MCF 10A (cell line): ENCODE measurements at places on chromosomes 13 and 19. TPM values are rescaled to one million over a fixed set of nuclear protein-coding genes. Genes with fewer than 3 reads are reported as not detected.
A peak's percentile ranks its signal among the peaks of the same experiment; 100 is the strongest.

DNA sequence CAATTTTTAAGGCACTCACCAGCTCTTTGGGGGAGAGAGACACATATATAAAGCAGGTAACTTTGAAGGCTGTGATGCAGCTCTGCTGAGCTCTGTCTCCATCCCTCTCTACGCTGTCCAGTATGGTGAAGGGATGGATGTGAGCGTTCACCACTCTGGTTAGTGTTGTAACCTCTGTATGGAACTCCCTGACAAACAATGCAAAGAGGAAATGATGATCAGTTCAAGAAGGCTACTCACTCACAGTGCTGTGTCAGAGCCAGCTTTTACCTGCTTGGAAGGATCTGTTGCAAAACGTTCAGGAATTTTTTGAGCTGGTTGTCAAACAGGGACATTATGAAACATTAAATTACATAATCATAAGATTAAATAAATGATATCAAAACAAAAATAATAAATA, 90.8 kb upstream of the SLC10A2 start:
- DNase-seq, result peak; percentile 88
- no peak overlapping the region for H3K4me3 ChIP-seq
- H3K4me1 ChIP-seq, result peaks cover 11% of the 10 kb centered on the region

- no peaks in the 10 kb centered on the region for H3K27me3 ChIP-seq
- H3K4me1 ChIP-seq, result no peaks in the 10 kb centered on the region
Observed at GRCh38 chr19:21322528-21322927, 6.7 kb downstream of the ZNF708 start.

DNA sequence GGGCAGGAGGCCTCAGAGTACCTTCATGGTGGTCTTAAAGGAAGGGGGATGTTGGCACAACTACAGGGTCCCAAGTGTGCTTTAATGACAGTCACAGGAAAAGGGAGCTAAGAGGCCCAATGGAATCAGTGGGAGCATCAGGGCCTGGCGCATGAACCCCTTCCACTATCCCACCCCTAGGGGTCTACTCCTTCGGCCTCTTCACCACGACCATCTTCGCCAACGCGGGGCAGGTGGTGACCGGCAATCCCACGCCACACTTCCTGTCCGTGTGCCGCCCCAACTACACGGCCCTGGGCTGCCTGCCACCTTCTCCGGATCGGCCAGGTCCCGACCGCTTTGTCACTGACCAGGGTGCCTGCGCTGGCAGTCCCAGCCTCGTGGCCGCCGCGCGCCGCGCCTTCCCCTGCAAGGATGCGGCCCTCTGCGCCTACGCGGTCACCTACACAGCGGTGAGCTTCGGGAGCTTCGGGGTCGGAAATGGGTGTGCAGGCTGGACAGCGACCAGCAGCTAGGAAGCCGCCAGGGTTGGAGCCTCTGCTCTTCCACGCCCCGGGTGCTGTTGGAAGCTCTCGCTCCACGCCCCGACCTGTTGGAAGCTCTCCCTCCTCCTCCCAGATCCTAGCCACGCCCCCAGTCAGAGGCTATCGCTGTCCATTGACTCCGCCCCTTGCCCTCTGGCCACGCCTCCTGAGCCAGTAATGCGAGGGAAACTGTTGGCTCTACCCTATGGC, 6.0 kb downstream of the PLPPR2 start:
- no peaks in the 10 kb centered on the region for H3K27me3 ChIP-seq
- no peak for DNase-seq
- H3K4me1 ChIP-seq, result peaks cover 16% of the 10 kb centered on the region
- H3K27ac ChIP-seq, result no peak overlapping the region

GRCh38 chr19:57058871-57059270, 60.9 kb upstream of the USP29 start:
- H3K4me3 ChIP-seq, result no peak overlapping the region
- DNase-seq, result no peak
- no peaks in the 10 kb centered on the region for H3K4me1 ChIP-seq
- no peaks in the 10 kb centered on the region for H3K27me3 ChIP-seq
- H3K36me3 ChIP-seq, result no peaks in the 10 kb centered on the region

Gene ZNF558
- total RNA-seq, result 34.1 and 36.5 TPM in 2 replicates

Gene ICAM1
- total RNA-seq, result 3.3 and 4.6 TPM in 2 replicates

Gene ZNF726
- total RNA-seq, result 0.79 and 1.0 TPM in 2 replicates

GRCh38 chr13:96821971-96822370, 172.3 kb downstream of the OXGR1 start:
- H3K27ac ChIP-seq, result no peak overlapping the region
- H3K27me3 ChIP-seq, result no peaks in the 10 kb centered on the region
- H3K4me1 ChIP-seq, result peaks cover 6% of the 10 kb centered on the region
- H3K36me3 ChIP-seq, result no peaks in the 10 kb centered on the region

GRCh38 chr19:5193192-5193591, 147.4 kb downstream of the PTPRS start:
- H3K36me3 ChIP-seq, result no peaks in the 10 kb centered on the region
- no peak overlapping the region for H3K27ac ChIP-seq
- no peak for DNase-seq
- no peak overlapping the region for H3K4me3 ChIP-seq
- no peaks in the 10 kb centered on the region for H3K27me3 ChIP-seq

DNA sequence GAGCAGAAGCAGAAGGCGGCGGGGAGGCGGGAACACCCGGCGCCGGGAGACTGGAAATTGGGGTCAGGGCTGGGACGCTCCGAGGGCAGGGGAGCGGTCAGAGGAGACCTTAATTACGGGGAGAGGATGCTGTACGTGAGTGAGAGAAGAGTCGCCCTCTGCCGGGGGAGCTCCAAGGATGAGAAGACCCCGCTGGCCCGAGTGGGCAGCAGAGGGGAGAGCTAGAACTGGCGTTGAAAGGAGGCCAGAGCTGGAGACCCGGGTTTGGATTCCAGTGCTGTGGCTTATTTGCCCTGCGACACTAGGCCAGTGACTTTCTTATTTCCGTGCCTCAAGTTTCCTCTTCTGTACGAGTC, 536 bp downstream of the FAM32A start:
- no peaks in the 10 kb centered on the region for H3K27me3 ChIP-seq
- H3K27ac ChIP-seq, result peak overlapping the region; percentile 100
- H3K36me3 ChIP-seq, result peaks cover 35% of the 10 kb centered on the region
- peak overlapping the region; percentile 100 for H3K4me3 ChIP-seq

Gene PNMA8A
- 6.0 and 7.6 TPM in 2 replicates for total RNA-seq

Gene ANKRD27
- total RNA-seq, result 28.4 and 30.1 TPM in 2 replicates

GRCh38 chr13:75333103-75333502, 148.9 kb downstream of the TBC1D4 start:
- no peaks in the 10 kb centered on the region for H3K27me3 ChIP-seq
- H3K4me1 ChIP-seq, result peaks cover 14% of the 10 kb centered on the region
- no peak for DNase-seq
- no peak overlapping the region for H3K27ac ChIP-seq
- H3K4me3 ChIP-seq, result no peak overlapping the region

Gene PRR22
- total RNA-seq, result 6.4 and 9.4 TPM in 2 replicates

GRCh38 chr13:95195146-95195545, 106.1 kb downstream of the ABCC4 start:
- no peaks in the 10 kb centered on the region for H3K27me3 ChIP-seq
- no peaks in the 10 kb centered on the region for H3K4me1 ChIP-seq
- peaks cover 6% of the 10 kb centered on the region for H3K36me3 ChIP-seq

Gene RUBCNL
- total RNA-seq, result 0.37 and 1.2 TPM in 2 replicates

DNA sequence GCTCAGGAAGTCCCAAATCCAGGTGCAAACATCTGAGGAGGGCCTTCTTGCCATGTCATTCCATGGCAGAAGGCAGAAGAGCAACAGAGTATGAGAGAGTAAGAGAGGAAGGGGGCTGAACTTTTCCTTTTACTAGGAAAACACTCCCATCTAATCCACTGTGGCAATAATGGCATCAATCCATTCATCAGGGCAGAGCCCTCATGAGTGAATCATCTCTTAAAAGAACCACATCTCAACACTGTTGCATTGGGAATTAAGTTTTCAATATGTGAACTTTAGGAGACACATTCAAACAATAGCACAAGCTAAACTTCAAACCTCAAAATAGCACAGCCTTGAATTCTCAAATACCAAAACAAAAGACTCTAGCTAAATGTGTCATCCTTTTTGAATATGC, 264.5 kb downstream of the KCTD12 start:
- H3K27me3 ChIP-seq, result no peaks in the 10 kb centered on the region
- peaks cover 18% of the 10 kb centered on the region for H3K4me1 ChIP-seq
- no peaks in the 10 kb centered on the region for H3K36me3 ChIP-seq

- no peaks in the 10 kb centered on the region for H3K36me3 ChIP-seq
- DNase-seq, result peak; percentile 80
- H3K4me3 ChIP-seq, result peak within 1 kb of the TSS; percentile 65
- no peaks in the 10 kb centered on the region for H3K27me3 ChIP-seq
Observed at GRCh38 chr13:36432106-36432544, at the start of gene CCNA1. Gene CCNA1 (plus strand): TSS chr13:36432495. CDS start chr13:36433057, 562 bp downstream.

GRCh38 chr13:29791508-29791907, 58.9 kb downstream of the UBL3 start:
- DNase-seq, result no peak
- H3K4me1 ChIP-seq, result peaks cover 15% of the 10 kb centered on the region
- no peak overlapping the region for H3K27ac ChIP-seq

DNA sequence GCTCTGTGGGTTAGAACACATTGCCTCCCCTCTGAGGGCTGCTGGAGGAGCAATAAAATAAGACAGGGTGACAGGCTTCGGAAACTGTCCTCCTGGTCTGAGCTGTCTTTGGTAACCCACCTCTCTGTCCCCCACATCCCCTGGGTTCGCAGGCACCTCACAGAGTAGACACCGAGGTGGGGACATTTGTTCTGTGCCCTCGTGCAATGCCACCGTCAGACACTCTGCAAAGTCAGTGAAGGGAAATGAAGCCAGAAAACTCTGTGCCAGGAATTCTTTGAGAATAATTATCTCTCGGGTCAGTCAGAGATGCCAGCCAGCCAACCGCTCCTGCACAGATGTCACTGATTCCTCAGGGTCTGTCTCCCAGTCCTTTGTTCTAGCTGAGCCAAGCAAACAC, 493.6 kb downstream of the FOXO1 start:
- H3K27me3 ChIP-seq, result no peaks in the 10 kb centered on the region
- H3K4me3 ChIP-seq, result no peak overlapping the region
- H3K36me3 ChIP-seq, result no peaks in the 10 kb centered on the region
- DNase-seq, result no peak
- H3K27ac ChIP-seq, result peak overlapping the region; percentile 52
- peaks cover 44% of the 10 kb centered on the region for H3K4me1 ChIP-seq

- peak; percentile 99 for DNase-seq
- H3K36me3 ChIP-seq, result peaks cover 25% of the 10 kb centered on the region
- H3K4me3 ChIP-seq, result peak overlapping the region; percentile 81
Observed at GRCh38 chr19:56315077-56315828, 614 bp upstream of the ZSCAN5A start.

Gene SLC27A5
- total RNA-seq, result 14.7 and 22.5 TPM in 2 replicates

Gene ZNF528
- 16.0 and 21.6 TPM in 2 replicates for total RNA-seq

Gene MBD3L2
- not detected in 2 replicates for total RNA-seq

DNA sequence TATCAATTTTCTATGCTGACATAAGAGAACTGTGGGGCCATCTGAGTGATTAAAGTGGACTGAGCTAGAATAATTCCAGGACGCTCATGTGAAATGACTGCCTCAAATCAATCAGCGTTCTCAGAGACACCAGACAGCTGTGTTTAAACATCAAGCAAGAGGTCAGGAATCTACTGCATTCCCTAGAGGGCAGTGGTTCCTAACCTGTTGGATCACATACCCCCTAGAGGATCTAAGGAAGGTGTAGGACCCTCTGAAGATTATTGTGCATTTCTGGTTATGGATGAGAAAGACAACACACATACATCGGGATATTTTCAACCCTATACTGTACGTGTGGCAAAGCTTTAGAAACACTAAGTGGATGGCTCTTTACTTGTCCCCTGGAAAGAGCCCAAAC, 51.8 kb upstream of the FREM2 start:
- H3K4me3 ChIP-seq, result no peak overlapping the region
- H3K36me3 ChIP-seq, result no peaks in the 10 kb centered on the region
- H3K27ac ChIP-seq, result no peak overlapping the region
- H3K27me3 ChIP-seq, result peaks cover 11% of the 10 kb centered on the region
- no peak for DNase-seq

Gene CCDC124
- total RNA-seq, result 122 and 131 TPM in 2 replicates

Gene AXL
- 136 and 165 TPM in 2 replicates for total RNA-seq

DNA sequence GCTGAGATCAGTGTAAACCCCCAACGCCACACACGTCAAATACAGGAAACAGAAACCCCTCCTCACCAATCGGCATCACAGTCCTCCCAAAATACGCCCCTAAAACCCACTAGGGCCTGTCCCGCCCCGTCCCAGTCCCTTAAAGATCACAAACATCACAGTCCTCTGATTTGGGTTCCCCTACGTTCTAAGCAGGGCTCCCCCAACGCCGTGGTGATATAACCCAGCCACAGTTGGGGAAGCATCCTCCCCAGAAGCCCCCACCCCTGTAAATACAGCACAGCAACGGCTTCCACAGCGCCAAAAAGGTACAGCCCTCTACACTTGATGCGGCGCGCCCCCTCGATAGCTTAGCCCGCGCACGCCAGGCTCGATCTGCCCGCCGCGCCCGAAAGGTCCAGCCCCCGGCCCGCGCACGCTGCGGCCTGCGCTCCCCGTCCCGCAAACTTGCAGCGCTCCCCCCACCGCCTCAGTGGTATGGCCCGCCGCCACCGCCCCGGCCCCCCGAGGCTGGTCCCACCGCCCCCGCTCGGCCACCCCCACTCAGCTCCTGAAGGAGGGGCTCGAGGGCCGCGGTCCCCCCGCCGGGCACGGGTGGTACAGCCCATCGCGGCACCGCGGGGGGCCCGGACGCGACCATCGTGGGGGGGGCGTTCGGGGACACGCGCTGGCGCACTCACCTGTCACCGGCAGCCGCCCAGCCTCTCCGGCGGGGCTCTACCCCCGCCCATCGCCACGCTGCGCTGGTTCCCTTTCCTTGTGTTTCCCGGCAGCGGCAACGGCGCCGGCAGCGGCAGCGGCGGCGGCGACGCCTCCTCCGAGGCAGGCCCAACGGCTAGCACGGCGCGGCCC, at the start of gene AKT2:
TSS of gene AKT2 (minus strand) at position 845 of the 852 bp plus-strand sequence. CDS start 20,078 bp downstream, outside the sequence.
- no peak for DNase-seq
- H3K4me1 ChIP-seq, result peaks cover 23% of the 10 kb centered on the region
- peak within 1 kb of the TSS; percentile 92 for H3K4me3 ChIP-seq
- no peaks in the 10 kb centered on the region for H3K36me3 ChIP-seq

DNA sequence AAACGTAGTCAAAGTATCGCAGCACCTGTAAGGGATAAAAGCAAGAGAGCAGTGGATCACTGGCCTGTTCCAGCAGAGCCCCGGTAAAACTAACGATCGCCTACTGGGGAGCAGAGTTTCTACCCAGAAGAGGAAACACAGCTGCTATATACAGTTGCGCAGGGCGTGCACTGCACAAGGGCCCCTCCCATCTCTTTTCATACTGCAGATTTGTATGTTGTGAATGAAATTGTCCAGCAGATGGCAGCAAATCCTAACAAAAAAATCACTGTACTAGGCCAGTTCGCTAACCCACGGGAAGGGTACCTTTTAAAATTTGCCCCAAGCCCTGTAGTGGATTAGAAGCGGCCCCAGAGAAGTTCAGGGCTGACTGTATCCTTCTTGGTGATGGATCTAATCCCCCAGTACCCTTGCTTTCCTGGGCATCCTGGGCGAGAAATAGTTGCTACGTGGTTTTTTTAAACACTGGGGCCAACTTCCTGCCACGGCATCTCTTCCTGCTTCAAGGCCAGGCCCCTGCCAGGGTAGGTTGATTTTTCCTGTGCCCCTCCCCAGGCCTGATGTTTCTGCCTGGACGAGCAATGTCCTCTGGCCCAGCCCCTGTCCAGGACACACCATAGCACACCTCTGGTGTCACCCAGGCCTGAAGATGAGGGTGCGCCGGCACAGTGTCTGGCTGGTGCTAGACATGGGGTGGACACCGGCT, 127.0 kb downstream of the IER2 start:
- peak; percentile 86 for DNase-seq
- H3K27me3 ChIP-seq, result no peaks in the 10 kb centered on the region
- no peak overlapping the region for H3K4me3 ChIP-seq
- no peaks in the 10 kb centered on the region for H3K36me3 ChIP-seq

Gene FCER2
- total RNA-seq, result not detected in 2 replicates

- H3K27me3 ChIP-seq, result no peaks in the 10 kb centered on the region
- peaks cover 23% of the 10 kb centered on the region for H3K4me1 ChIP-seq
- peaks cover 6% of the 10 kb centered on the region for H3K36me3 ChIP-seq
- H3K4me3 ChIP-seq, result peak within 1 kb of the TSS; percentile 72
Observed at GRCh38 chr19:1066748-1067340, at the start of gene ARHGAP45. Gene ARHGAP45 (plus strand): TSS chr19:1067167. CDS start chr19:1067406, 239 bp downstream.
